ENCODE measurements at places on chromosomes 5 and 9. TPM values are rescaled to one million over a fixed set of nuclear protein-coding genes. Genes with fewer than 3 reads are reported as not detected.

The GDNF gene
- 1.0 TPM for total RNA-seq

The KCNV2 gene
- not detected for total RNA-seq

The CHSY3 gene
- total RNA-seq = 2.8 TPM

- H3K4me3 ChIP-seq = no peak overlapping the region
- H3K36me3 ChIP-seq = no peaks in the 10 kb centered on the region
- H3K4me1 ChIP-seq = no peaks in the 10 kb centered on the region
- H3K27ac ChIP-seq = no peak overlapping the region
- H3K27me3 ChIP-seq = no peaks in the 10 kb centered on the region
Observed at GRCh38 chr9:135968083-135968476, 6.9 kb upstream of the UBAC1 start.

GRCh38 chr5:80238778-80239679 lies 16.8 kb downstream of the SERINC5 start:
- no peak overlapping the region for H3K27ac ChIP-seq
- H3K4me3 ChIP-seq = no peak overlapping the region
- peak; percentile 50 for DNase-seq
- no peaks in the 10 kb centered on the region for H3K36me3 ChIP-seq
- no peaks in the 10 kb centered on the region for H3K27me3 ChIP-seq

DNA sequence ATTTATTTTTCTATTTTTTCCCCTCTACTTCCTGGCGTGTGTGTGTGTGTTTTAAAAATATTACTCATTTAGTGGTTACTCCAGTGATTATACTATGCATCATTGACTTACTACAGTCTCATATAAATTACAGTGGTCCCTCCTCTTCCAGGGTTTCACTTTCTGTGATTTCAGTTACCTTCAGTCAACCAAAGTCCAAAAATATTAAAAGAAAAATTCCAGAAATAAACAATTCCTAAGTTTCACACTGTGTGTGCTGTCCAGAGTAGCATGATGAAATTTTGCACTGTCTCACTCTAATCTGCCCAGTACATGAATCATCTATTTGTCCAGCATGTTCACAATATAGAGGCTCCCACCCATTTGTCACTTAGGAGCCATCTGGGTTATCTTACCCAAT lies 47.4 kb upstream of the CCDC112 start:
- no peak overlapping the region for H3K27ac ChIP-seq
- no peaks in the 10 kb centered on the region for H3K27me3 ChIP-seq
- H3K4me1 ChIP-seq = no peaks in the 10 kb centered on the region
- H3K4me3 ChIP-seq = no peak overlapping the region
- no peaks in the 10 kb centered on the region for H3K36me3 ChIP-seq
- DNase-seq = no peak

DNA sequence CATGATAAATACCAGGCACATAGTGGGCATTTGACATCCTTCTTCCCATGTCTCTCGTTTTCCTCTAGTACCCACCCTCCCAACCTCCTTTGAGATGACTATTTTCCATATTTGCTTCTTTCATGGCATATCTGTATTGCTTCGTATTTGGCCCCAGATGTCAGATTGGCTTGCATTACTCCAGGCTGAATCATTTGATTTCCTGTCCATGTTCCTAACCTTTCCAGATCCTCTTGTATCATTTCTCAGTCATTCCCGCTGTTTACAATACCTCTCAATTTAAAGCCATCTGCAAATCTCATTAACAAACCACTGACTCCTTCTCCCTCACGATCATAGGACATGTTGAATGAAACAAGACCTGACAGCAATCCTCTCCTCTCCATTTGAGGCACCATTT lies 19.9 kb downstream of the MTX3 start:
- H3K27ac ChIP-seq = no peak overlapping the region
- no peaks in the 10 kb centered on the region for H3K27me3 ChIP-seq
- H3K4me3 ChIP-seq = no peak overlapping the region
- H3K36me3 ChIP-seq = no peaks in the 10 kb centered on the region
- H3K4me1 ChIP-seq = no peaks in the 10 kb centered on the region
- no peak for DNase-seq

GRCh38 chr5:113989913-113990305 lies 372.0 kb upstream of the KCNN2 start:
- no peaks in the 10 kb centered on the region for H3K27me3 ChIP-seq
- H3K36me3 ChIP-seq = no peaks in the 10 kb centered on the region
- no peak overlapping the region for H3K27ac ChIP-seq
- H3K4me1 ChIP-seq = no peaks in the 10 kb centered on the region
- DNase-seq = no peak

- no peaks in the 10 kb centered on the region for H3K27me3 ChIP-seq
- no peak for DNase-seq
- no peaks in the 10 kb centered on the region for H3K36me3 ChIP-seq
- H3K4me3 ChIP-seq = no peak overlapping the region
Observed at GRCh38 chr9:127895811-127896210, 3.6 kb downstream of the ST6GALNAC6 start.

GRCh38 chr5:97338729-97339128 lies 155.7 kb upstream of the RIOK2 start:
- H3K36me3 ChIP-seq = no peaks in the 10 kb centered on the region
- H3K27ac ChIP-seq = no peak overlapping the region
- no peak overlapping the region for H3K4me3 ChIP-seq
- no peak for DNase-seq

DNA sequence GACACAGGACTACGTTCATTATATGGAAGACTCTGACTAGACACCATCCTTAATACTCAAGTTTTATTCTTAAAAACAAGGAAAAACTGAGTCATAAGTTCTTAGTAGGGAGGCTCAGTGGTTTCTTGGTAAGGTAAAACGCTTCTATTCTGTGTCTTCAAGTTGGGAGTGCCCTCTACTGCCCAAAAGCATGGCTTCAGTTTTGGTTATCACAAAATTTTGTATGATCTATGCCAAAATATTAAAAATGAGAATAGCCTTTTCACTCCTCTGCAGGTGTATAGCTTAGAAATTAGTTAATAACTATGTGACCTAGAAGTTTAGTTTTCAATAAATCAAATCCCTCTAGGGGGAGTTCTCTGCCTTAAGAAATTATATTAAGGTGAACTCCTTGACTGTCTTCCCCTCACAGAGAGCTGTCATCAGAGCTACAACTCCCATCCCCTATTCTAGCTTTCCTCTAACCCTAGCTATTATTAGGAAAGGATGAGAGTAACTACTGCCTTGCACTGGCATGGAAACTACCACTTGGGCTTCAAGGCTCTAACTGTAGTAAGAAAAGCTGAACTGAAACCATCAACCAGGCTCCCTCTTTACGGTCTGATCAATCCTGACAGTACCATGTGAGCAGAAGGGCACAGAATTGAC lies 189.7 kb downstream of the GNAQ start:
- no peaks in the 10 kb centered on the region for H3K4me1 ChIP-seq
- no peak for DNase-seq
- H3K27me3 ChIP-seq = no peaks in the 10 kb centered on the region

- DNase-seq = no peak
- no peaks in the 10 kb centered on the region for H3K4me1 ChIP-seq
- H3K27ac ChIP-seq = no peak overlapping the region
- no peaks in the 10 kb centered on the region for H3K36me3 ChIP-seq
Observed at GRCh38 chr5:107533910-107534876, 136.5 kb downstream of the EFNA5 start.

GRCh38 chr5:51895834-51896233 lies 512.6 kb downstream of the ISL1 start:
- H3K36me3 ChIP-seq = no peaks in the 10 kb centered on the region
- no peak overlapping the region for H3K4me3 ChIP-seq
- no peak overlapping the region for H3K27ac ChIP-seq
- no peaks in the 10 kb centered on the region for H3K27me3 ChIP-seq
- no peak for DNase-seq

DNA sequence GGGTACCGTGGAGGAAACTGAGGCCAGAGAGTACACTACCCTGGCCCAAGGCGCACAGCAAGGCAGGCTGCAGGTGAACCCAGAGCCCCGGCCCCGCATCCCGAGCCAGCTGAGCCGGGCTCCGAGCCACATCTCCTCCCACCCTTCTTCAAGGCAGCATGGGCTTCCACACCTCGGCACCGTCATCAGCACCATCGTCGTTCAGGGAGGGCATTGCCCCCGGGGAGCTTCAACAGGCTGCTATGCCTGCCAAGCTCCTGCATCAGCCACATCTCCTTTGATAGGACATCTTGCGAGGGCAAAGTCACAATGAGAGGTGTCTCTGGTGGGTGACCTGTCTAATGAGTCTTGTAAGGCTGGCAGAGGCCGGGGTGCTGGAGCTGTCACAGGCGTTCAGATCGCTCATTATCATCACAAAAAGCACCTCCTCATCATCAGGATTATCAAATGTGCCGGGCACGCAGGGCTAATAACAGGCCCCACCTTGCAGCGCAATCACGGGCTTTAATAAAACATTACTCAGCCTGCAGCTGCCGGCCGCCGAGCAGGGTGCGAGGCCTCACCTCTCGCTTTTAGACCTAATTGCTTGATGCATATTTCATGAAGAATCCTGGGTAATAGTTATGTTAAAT lies 20.0 kb upstream of the SLC25A51 start:
- no peaks in the 10 kb centered on the region for H3K27me3 ChIP-seq
- H3K36me3 ChIP-seq = no peaks in the 10 kb centered on the region
- no peak overlapping the region for H3K27ac ChIP-seq
- no peaks in the 10 kb centered on the region for H3K4me1 ChIP-seq

- no peak for DNase-seq
- H3K4me3 ChIP-seq = no peak overlapping the region
- H3K4me1 ChIP-seq = peaks cover 16% of the 10 kb centered on the region
- no peaks in the 10 kb centered on the region for H3K36me3 ChIP-seq
- no peak overlapping the region for H3K27ac ChIP-seq
Observed at GRCh38 chr9:127200106-127200862, 64.3 kb upstream of the GARNL3 start.

DNA sequence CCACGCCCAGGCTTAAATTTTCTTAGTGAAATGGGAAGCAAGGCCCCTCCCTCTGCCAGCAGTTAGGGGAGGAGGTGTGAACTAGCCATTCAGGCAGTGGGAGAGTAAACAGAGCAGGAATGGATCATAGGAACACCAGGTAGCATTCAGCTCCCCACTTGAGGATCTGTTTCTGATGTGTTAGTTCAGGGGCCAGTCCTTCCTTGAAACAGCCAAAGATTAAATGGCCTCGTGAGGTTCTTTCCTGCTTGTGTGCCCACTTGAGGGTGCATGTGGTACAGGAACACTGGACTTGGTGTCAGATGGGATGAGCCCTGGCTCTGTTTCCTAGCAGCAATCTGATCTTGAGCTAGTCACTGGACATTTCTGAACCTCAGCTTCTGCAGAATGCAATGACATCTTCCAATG lies 21.2 kb downstream of the FAXDC2 start:
- H3K36me3 ChIP-seq = no peaks in the 10 kb centered on the region
- no peaks in the 10 kb centered on the region for H3K4me1 ChIP-seq
- DNase-seq = no peak
- H3K4me3 ChIP-seq = no peak overlapping the region
- no peaks in the 10 kb centered on the region for H3K27me3 ChIP-seq

DNA sequence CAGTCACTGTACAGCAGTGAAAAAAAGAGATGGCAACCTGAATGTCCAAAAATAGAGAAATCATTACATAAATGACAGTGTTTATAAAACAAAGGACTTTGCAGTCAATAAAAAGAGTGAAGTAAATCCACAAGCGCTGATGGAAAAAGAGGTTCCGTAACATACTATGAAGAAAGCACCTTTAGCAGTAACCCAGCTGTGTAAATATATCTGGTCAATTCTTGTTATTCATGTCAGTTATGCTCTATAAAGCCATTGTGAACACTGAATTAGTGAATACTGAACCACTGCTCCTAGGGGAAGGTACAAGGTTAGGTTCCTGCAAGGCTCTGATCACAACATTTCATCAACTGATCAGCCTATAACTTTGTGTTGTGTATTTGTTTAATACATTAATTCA lies 39.5 kb downstream of the CCNJL start:
- H3K4me1 ChIP-seq = no peaks in the 10 kb centered on the region
- no peak overlapping the region for H3K4me3 ChIP-seq
- no peaks in the 10 kb centered on the region for H3K27me3 ChIP-seq
- no peak overlapping the region for H3K27ac ChIP-seq
